Activated T-cell treated with anti-CD3 and anti-CD28 coated beads, Interleukin-2, amount 50 U/mL, for 24 hours (primary cell): ENCODE measurements at places on chromosomes 4 and X.

DNA sequence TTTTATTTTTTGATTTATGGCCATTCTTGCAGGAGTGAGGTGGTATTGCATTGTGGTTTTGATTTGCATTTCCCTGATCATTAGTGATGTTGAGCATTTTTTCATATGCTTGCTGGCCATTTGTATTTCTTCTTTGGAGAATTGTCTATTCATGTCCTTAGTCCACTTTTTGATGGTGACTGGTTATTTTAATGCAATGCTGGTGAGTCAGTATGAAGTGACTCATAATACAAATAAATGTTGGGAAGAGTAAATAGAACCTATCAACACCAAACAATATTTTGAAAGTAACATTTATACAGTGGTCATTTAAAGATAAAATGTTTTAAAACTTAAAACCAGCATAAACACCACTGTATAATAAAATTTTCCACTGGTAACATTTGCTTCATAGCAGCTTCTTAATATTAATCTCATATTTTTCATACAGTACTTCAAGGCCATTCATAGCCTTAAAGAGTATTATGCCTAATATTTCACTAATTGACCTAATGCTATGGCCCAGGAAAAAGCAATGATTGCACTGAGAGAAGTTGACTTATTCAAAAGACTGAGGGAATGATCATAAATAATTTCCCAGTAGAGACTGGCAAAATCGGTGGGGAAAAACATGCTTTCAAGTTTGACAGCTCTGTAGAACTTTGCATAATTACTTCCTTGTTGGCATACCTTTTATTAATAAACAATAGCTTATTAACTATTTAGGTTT lies 33.9 kb downstream of the CASK start:
- no peak overlapping the region for H3K27ac ChIP-seq
- H3K4me3 ChIP-seq, result no peak overlapping the region
- DNase-seq, result no peak
- H3K27me3 ChIP-seq, result peaks cover 30% of the 10 kb centered on the region
- peaks cover 36% of the 10 kb centered on the region for H3K4me1 ChIP-seq

- DNase-seq, result no peak
- H3K4me1 ChIP-seq, result peaks cover 3% of the 10 kb centered on the region
- H3K36me3 ChIP-seq, result no peaks in the 10 kb centered on the region
- peaks cover 7% of the 10 kb centered on the region for H3K27me3 ChIP-seq
Measured at GRCh38 chr4:16722416-16722815, 176.0 kb downstream of the LDB2 start.

GRCh38 chr4:4533461-4534169 lies 8.2 kb downstream of the STX18 start:
- H3K27me3 ChIP-seq, result no peaks in the 10 kb centered on the region
- no peak overlapping the region for H3K27ac ChIP-seq
- peaks cover 26% of the 10 kb centered on the region for H3K36me3 ChIP-seq

GRCh38 chrX:105191878-105192277 lies 28.6 kb downstream of the TEX13A start:
- peaks cover 14% of the 10 kb centered on the region for H3K27me3 ChIP-seq
- H3K4me3 ChIP-seq, result no peak overlapping the region
- no peaks in the 10 kb centered on the region for H3K36me3 ChIP-seq
- no peak overlapping the region for H3K27ac ChIP-seq
- no peak for DNase-seq

DNA sequence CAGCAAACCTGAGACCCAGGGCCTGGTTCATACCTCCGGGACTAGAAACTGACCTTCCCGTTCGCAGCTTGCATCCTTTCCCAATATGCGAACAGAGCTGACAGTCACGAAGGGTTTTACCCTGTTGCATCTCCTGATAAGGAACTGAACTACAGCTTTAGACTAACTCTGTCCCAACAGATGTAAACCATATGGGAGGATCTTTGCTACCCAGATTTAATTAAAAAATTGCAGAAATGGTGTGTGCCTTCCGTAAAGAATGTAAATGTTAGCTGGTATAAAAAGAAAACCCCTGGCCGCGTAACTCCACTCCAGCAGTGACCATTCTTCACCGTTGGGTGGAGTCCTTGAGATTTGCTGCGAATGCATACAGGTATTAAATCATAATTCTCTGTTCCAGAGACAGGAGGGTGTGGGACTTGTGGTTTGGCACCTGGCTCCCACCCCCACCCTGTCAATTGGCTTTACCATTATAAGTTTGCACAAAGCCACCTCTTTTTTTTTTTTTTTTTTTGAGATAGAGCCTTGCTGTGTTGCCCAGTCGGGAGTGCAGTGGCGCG lies 40.6 kb upstream of the SORCS2 start:
- no peaks in the 10 kb centered on the region for H3K4me1 ChIP-seq
- H3K4me3 ChIP-seq, result no peak overlapping the region
- DNase-seq, result no peak
- no peaks in the 10 kb centered on the region for H3K36me3 ChIP-seq

- no peaks in the 10 kb centered on the region for H3K36me3 ChIP-seq
- H3K4me3 ChIP-seq, result no peak overlapping the region
- peaks cover under 1% of the 10 kb centered on the region for H3K27me3 ChIP-seq
- no peak for DNase-seq
Measured at GRCh38 chrX:91414713-91415112, 19.9 kb upstream of the PABPC5 start.

DNA sequence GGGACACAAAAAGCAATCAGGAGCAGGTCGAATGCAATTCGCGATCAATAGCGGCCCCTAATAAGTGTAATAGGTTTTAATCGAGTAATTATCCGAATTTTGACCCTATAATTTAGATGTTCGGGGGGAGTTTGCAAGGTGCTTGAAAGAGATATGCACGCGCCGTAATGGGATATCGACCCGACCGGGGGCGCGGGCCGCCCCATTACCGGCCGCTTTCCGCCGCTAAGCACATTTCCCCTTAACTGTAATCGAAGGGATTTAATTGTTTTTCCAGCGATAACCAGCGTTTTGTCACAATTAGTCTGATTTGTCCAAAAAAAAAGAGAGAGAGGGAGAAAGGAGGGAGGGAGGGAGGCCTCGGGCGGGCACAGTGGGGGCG lies 997 bp downstream of the NKX1-1 start:
- peaks cover 12% of the 10 kb centered on the region for H3K4me1 ChIP-seq
- H3K27ac ChIP-seq, result peak overlapping the region; percentile 68
- peaks cover 69% of the 10 kb centered on the region for H3K27me3 ChIP-seq
- H3K36me3 ChIP-seq, result no peaks in the 10 kb centered on the region
- H3K4me3 ChIP-seq, result no peak overlapping the region

- peaks cover 38% of the 10 kb centered on the region for H3K4me1 ChIP-seq
- H3K27ac ChIP-seq, result no peak overlapping the region
- DNase-seq, result no peak
- H3K4me3 ChIP-seq, result no peak overlapping the region
- no peaks in the 10 kb centered on the region for H3K27me3 ChIP-seq
- no peaks in the 10 kb centered on the region for H3K36me3 ChIP-seq
Measured at GRCh38 chr4:143360838-143361625, 24.4 kb downstream of the GAB1 start.

GRCh38 chr4:40199999-40200874 lies 3.4 kb downstream of the RHOH start:
- peaks cover 60% of the 10 kb centered on the region for H3K4me1 ChIP-seq
- H3K27me3 ChIP-seq, result no peaks in the 10 kb centered on the region
- H3K36me3 ChIP-seq, result peaks cover 85% of the 10 kb centered on the region
- DNase-seq, result peak; percentile 78
- H3K27ac ChIP-seq, result peak overlapping the region; percentile 95

- H3K4me3 ChIP-seq, result no peak overlapping the region
- no peak overlapping the region for H3K27ac ChIP-seq
- H3K36me3 ChIP-seq, result peaks cover 83% of the 10 kb centered on the region
Measured at GRCh38 chr4:98421111-98421510, 159.9 kb downstream of the RAP1GDS1 start.

DNA sequence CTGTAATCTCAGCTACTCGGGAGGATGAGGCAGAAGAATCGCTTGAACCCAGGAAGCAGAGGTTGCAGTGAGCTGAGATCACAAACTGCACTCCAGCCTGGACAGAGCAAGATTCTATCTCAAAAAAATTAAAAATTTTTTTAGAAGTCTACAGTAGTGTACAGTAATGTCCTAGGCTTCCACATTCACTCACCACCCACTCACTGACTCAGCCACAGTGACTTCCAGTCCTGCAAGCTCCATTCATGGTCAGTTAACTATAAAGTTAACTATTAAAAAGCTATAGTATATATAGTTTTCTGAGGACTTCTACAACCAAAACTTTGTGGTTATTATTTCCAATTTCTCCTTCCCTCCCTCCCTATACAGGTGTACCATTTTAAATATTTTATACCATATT lies 34.7 kb upstream of the NEUROG2 start:
- H3K27ac ChIP-seq, result no peak overlapping the region
- H3K4me1 ChIP-seq, result no peaks in the 10 kb centered on the region
- DNase-seq, result no peak
- H3K4me3 ChIP-seq, result no peak overlapping the region
- H3K36me3 ChIP-seq, result peaks cover 26% of the 10 kb centered on the region

DNA sequence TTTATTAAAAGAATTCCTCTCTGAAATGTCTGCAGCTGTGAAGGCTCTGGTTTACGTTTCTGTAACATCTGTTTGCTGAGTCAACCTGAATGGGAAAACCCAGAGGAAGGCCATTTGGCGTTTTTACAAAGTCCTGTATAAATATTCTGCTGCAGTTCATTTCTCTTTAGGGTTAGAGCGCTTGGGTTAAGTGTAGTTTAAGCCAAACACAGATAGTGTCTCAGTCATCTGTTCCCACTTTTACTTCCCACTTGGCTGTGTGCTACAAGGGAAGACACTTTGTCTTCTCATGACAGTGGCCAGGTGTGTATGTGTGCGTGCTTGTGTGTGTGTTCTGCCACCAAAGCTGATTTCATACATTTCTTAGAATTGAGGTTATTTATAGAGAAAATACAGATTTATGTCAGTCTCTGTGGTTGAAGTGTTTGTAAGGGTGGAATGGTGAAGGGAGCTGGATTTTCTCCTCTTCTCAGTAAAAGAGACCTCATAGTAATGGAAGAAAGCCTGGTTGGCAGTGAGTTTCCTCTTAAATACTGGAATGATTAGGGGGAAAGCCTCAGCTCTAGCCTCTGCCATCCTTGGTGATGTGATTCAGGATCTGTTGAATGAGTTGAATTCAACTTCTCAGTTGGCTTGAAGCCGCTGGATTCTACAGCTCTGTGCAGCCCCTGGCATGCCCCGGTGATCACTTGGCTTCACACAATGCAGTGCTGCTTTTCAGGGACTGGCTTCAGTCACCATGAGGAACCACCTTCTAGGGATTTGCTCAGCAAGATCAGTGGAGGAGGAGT lies 50.6 kb downstream of the JADE1 start:
- no peak overlapping the region for H3K4me3 ChIP-seq
- peak overlapping the region; percentile 75 for H3K27ac ChIP-seq
- no peaks in the 10 kb centered on the region for H3K27me3 ChIP-seq
- DNase-seq, result no peak
- H3K36me3 ChIP-seq, result peaks cover 98% of the 10 kb centered on the region

- no peaks in the 10 kb centered on the region for H3K4me1 ChIP-seq
- H3K36me3 ChIP-seq, result no peaks in the 10 kb centered on the region
- H3K27me3 ChIP-seq, result peaks cover 20% of the 10 kb centered on the region
- no peak overlapping the region for H3K27ac ChIP-seq
Measured at GRCh38 chrX:114905251-114905650, 112.2 kb downstream of the IL13RA2 start.

DNA sequence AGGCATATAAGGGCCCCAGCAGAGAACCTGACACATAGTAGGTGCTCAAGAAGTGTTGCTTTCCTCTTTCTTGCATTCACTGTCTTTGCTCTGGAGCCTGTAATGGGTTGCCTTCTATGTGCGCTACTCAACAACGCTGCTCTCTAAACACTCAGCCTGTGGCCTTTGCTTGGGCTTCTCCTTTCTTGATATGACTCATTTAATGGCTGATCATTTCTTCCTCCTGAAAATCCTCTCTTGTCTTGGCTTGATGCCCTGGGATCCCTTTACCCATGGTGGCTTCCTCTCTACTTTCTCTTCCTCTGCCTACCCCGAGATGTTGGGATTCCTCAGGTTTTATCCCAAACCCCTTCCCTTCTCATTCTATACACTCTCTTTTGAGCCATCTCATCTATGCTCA lies 19.9 kb upstream of the PJA1 start:
- H3K4me1 ChIP-seq, result no peaks in the 10 kb centered on the region
- H3K27me3 ChIP-seq, result peaks cover 30% of the 10 kb centered on the region
- H3K4me3 ChIP-seq, result no peak overlapping the region
- H3K27ac ChIP-seq, result no peak overlapping the region

- H3K4me3 ChIP-seq, result no peak overlapping the region
- H3K27me3 ChIP-seq, result peaks cover 12% of the 10 kb centered on the region
- H3K4me1 ChIP-seq, result peaks cover 4% of the 10 kb centered on the region
- no peaks in the 10 kb centered on the region for H3K36me3 ChIP-seq
Measured at GRCh38 chrX:150429594-150429993, 66.5 kb downstream of the MAMLD1 start.

DNA sequence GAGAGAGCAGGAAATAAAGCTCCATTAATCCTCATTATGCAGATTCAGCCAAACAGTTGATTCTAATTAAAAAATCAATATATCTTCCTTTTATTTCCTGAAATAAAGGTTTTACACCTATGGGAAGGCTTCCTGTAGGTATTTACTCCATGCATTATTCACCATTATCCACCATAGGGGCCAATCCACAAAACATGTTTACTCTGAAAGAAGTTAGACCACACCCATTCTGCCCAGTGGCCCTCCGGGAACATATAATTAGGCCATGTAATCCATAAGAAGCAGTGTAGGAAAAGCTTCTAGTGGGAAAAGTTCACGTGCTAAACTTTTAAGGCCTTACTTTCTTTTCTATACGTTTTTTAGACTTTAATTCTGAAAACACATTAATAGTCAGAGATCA lies 57.7 kb downstream of the SAT1 start:
- peaks cover 7% of the 10 kb centered on the region for H3K27me3 ChIP-seq
- DNase-seq, result no peak
- H3K4me1 ChIP-seq, result no peaks in the 10 kb centered on the region
- no peak overlapping the region for H3K4me3 ChIP-seq

GRCh38 chr4:143539670-143540023 lies 26.1 kb downstream of the SMARCA5 start:
- peak overlapping the region; percentile 74 for H3K27ac ChIP-seq
- H3K27me3 ChIP-seq, result no peaks in the 10 kb centered on the region
- H3K4me3 ChIP-seq, result no peak overlapping the region
- peaks cover 23% of the 10 kb centered on the region for H3K4me1 ChIP-seq

DNA sequence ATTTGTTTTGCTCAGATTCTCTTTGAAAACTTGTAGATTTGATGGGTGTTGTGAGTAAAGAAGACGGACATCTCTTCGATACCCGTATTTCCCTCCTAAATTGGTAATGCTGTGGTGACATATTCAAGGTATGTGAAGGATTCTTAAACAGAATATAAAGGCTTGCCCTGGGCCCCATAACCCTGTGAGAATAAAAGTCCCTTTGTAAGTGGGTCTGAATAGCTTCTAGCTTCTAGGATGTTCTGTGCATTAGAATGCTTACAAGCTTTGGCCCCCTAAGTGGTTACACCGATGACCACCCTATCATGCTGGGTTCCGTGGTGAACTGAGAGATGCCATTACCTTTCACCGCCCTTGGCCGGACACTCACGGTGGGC lies 574 bp upstream of the MOB1B start:
- H3K4me3 ChIP-seq, result peak overlapping the region; percentile 94
- peak overlapping the region; percentile 91 for H3K27ac ChIP-seq
- peaks cover 25% of the 10 kb centered on the region for H3K36me3 ChIP-seq
- no peaks in the 10 kb centered on the region for H3K27me3 ChIP-seq
- DNase-seq, result no peak
